Activated CD4-positive, alpha-beta T cell treated with anti-CD3 and anti-CD28 coated beads, Interleukin-2, amount 50 U/mL, for 48 hours (primary cell): ENCODE measurements at places on chromosomes 16 and 17.

DNA sequence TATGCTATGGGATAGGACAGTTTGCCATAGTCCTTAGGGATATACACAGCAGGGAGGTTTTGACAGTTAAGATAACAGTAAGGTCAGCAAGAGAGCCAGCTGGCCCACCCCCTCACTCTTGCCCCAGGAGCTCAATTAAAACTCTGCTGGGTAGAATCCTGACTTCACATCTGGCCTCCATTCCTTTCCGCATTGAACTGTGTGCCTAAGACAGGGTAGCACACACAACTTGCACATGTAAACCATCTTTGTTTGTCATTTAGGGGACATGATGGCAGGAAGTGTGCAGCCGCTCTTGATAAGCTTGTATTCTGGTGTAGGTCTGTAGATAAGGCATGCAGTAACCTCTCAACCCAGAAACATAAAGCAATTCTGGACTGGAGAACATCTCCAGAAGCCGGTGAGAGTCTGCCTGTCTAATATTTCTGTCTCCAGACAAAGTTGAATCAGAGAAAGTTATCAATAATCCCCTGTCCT is 5.2 kb downstream of the MINK1 start:
- no peak for DNase-seq

DNA sequence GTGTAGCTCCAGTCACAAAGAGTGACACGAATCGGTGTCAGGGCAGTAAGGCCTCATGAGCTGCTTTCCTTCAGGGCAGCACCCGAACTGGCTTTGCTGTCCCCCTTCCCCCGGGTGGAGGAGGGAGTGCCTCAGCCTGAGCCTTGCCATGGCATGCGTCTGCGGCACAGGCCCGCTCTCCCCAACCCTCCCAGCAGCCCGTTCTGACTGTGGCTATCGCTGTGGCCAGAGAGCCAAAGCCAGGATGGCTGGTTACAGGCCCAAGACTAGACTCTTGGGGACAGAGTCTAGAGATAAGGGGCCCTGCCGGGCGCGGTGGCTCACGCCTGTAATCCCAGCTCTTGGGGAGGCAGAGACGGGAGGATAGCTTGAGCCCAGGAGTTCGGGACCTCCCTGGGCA is 25.9 kb downstream of the CLUH start:
- DNase-seq: no peak

DNA sequence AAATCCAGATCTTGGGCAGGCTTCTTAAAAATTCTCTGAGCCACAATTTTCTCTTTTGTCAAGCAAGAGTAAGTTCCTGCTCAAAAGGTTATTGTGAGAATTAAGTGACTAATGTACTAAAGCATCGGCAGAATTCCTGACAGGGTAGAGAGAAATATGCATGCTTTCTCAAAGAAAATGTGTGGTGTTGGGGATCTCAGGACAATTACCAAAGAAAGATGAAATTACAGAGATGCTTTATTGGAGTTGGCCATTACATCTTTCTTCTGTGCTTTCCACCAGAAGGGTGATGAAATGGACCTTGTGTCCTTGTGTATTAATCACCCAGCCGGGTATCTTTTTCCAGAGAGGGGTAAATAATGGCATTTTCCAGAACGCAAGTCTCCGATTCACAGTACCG is 1.7 kb upstream of the USP43 start:
- DNase-seq: no peak

- peak; percentile 51 for DNase-seq
Observed at GRCh38 chr16:10938321-10938720, 3.9 kb downstream of the DEXI start.

DNA sequence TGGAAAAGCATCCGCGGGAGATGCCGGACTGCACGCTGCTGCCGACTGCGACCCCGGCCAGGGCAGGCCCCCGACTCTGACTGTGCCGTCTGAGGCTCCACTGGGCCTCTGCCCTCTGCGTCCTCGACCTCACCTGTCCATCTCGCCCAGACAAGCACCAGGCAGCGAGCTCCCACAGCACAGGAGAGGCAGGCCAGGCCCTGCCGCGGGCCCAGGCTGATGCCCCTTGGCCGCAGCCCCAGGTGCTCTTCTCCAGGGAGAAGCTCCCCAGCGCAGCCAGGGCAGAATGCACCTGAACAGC is 98.1 kb upstream of the DNAH17 start:
- no peak for DNase-seq

DNA sequence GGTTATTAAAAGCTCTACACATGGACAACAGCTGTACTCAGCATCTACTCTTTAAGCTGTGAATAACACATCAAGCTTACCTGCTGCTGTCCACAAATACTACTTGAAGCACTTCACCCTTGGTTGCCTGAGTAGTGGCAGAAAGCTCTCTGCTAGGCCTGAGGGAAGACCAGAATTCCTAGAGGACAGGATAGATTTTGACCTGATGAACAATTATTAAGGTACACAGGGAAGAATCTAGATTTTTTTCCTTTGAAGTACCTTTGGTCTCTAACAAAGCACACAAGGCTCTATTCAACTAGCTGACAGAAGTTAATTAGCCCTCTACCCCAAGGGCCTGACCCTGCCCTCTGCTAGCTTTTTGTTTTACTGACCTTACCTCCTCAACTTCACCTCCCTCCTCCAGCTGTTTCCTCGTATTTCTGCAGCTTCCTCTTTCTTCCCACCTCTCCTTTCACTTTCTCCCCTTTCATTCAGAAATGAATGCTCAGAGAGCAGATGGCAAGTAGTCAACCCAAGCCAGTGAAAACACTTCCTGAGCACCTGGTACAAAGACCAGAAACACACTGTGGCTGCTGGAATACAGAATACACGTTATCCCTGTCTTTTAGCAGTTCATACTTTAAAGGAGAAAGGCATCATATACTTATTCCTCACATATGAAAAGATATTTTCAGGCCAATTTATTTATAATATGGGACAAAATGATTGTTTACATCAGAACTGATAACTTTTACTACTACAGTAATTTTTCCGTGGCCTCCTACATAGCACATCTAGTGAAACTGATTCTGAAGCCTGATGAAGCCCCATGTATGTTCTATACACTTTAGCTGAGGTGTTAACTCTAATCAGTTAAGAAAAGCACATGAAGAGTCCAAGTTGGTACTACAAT is 5.7 kb upstream of the VEZF1 start:
- DNase-seq: no peak
